Stimulated activated CD8-positive, alpha-beta memory T cell treated with anti-CD3 and anti-CD28 coated beads, Interleukin-7, amount 100 ng/mL, for 4 hours (primary cell): ENCODE measurements at places on chromosomes 13 and 19.

DNA sequence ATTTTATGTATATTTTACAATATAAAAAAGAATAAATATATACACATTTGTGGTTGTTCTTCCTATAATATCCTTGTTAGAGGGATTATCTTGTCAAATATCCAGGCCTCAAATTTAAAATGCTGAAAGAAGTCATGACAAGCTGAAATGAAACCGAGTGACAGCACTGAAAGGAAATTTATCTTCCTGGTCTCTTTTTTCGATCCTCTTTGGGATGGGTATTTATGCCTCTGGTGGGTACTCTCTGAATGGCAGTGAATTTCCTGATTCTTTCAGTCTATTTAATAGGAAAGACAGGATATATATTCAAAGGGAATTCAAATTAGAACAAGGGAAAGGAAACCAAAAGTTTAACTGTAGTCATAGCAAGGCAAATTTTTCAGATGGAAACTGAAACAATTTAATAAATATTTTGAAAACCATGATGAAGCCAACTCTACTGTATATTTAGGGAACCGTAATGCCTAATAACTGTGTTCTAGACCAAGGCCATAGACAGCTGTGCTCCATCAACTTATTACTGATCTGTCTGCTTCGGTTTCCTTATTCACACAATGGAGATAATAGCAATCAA lies 97.9 kb downstream of the DLEU7 start:
- DNase-seq, result no peak

GRCh38 chr13:111139452-111139851 lies 24.3 kb downstream of the ARHGEF7 start:
- DNase-seq, result no peak

DNA sequence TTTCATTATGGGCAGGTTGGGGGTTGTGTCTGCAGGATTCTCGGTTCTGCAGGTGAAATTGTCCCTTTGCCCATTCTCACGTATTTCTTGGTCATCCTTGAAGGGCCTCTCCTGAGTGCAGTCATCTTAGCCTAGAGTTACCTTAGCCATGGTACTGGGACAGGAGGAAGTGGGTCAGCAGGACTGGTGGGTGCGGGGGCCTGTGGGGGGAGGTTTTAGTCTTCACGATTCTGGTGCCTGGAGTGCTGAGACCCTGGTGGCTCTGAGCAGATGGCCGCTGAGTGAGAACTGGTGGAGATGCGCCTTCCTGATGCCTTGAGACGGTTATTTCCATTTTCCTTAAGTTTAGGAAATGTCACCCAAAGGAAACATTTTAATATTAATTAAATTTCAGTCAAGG lies 11.8 kb downstream of the COL4A2 start:
- no peak for DNase-seq

DNA sequence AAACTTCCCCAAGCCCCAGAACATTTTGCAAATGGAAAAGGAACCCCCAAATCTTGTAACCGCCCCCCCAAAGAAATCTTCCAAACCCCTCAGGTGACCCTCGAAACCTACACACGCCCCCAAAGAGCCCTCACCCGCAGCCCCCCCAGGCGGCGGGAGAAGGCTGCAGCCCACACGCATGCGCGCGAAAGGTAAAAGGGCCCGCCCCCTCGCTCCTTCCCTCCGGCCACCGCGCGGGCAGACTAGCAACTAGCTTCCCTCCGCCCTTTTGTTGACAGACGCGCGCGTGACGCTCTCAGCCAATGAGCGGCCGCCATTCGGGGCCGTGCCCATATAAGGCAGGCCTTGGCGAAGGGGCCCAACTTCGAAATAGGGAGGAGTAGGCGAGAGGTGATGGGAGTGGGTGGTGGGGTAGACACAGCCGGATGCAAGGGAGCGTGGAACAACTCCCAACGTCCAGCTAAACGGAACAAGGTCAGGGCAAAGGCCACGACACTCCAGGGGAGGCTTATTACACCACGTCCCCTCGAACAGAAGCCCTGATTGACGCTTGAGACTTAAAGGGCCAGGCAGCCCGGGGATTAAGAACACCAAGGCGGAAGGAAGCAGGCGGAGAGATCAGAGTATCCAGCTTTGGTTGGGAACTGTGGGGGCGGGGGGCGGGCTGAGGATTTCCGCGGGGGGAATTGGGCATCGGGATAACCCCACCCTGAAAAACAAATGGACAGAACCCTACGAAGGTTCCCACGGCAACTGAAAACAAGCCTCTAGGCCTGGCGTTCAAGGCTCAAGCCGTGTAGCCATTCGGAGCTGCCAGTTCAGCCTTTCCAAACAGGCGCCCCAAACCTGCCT lies 13.3 kb downstream of the FBXO46 start:
- peak; percentile 97 for DNase-seq

GRCh38 chr19:45437328-45437727 lies 13.6 kb upstream of the ERCC1 start:
- DNase-seq, result no peak

- no peak for DNase-seq
These were observed 54.0 kb downstream of the RFC3 start for GRCh38 chr13:33872005-33872351.

- DNase-seq, result no peak
These were observed 108.5 kb downstream of the STK24 start for GRCh38 chr13:98468361-98468760.

DNA sequence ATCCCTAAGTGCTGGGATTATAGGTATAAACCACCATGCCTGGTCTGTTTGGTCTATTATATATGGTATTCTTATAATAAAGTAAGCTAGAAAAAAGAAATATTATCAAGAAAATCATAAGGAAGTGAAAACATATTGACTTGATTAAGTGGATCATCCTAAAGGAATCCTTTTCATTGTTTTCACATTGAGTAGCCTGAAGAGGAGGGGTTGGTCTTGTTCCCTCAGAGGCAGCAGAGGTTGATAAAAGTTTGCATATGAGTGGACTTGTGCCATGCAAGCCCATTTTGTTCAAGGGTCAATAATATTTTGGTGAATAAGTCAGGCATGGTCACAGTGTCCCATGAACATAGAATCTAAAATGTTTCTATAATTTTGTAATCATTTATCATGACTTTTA lies 52.7 kb downstream of the ZNF627 start:
- no peak for DNase-seq

- DNase-seq, result no peak
These were observed 66.0 kb downstream of the PCCA start for GRCh38 chr13:100154842-100155416.

- no peak for DNase-seq
These were observed 942.4 kb upstream of the PCDH20 start for GRCh38 chr13:62357887-62358645.

DNA sequence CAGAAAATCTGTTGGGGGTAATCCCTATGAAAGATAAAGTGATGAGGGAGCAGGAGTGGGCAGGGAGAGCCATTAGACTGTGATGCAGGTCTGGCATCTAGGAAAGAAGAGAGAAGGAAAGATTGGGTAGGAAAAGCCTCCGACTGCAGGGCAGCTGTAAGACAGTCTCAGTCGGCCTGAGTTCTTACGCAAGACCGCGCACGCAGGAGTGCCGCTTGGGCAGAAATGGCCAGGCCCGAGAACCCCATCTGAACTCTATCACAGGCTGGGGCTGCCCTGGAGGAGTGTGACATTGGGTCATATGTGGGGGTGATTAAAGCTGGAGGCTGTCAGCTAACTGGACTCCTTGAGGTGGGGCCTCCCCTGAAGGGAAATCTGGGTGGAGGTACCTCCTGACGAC lies 13.9 kb upstream of the FBXL3 start:
- DNase-seq, result no peak

DNA sequence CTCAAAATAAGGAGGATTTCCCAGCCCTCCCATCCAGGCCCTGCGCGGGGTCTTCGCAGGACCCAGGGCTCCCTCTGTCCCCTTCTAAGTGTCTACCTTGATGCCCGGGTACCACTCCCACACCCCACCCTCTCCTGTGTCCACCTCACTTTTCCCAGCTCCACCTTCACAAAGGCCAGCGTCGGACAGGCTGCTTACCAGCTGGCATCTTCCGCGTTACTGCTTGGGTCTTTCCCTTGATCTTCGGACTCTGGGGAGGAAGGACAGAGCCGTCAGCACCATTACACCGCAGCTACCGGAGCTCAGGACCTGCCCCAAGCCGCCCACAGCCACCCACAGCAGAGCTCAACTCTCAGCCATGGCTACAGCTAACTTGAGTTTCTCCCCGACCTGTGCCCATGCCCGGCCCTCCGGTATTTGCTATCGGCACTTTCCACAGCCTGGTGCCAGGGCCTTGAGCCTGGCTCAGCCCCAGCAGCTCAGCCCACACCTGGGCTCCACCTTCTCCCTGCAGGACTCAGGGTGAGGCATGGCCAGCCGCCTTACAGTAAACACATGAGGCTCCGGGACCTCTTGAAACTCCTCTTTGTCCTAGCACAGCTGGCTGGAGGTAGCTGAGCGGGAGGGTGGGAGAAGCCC lies 3.8 kb downstream of the C13orf46 start:
- DNase-seq, result no peak
